Cardiac septum (tissue), 1 donor: ENCODE measurements at places on chromosomes 5 and 9. TPM values are rescaled to one million over a fixed set of nuclear protein-coding genes. Genes with fewer than 3 reads are reported as not detected.

FOXD4L6 gene
- not detected for total RNA-seq

GRCh38 chr9:128945798-128946501 lies 1.5 kb downstream of the DOLK start:
- DNase-seq: no peak

DNA sequence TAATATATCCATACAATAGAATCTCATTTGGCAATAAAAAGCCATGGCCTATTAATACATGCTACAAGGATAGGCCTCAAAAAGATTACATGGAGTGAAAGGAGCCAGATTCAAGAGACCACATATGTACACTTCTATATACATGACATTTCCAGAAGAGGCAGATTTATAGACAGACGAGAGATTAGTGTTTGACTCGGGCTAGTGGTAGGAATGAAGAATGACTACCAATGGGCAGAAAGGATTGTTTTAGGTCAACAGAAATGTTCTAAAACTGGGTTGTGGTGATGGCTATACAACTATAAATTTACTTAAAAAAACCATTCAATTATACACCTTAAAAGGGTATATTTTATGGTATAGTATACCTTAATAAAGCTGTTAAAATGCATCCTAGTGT lies 41.9 kb downstream of the SETX start:
- DNase-seq: no peak

GRCh38 chr9:110619831-110620230 lies 40.3 kb upstream of the SVEP1 start:
- DNase-seq: no peak

RNF44 gene
- 25.4 TPM for total RNA-seq

DNA sequence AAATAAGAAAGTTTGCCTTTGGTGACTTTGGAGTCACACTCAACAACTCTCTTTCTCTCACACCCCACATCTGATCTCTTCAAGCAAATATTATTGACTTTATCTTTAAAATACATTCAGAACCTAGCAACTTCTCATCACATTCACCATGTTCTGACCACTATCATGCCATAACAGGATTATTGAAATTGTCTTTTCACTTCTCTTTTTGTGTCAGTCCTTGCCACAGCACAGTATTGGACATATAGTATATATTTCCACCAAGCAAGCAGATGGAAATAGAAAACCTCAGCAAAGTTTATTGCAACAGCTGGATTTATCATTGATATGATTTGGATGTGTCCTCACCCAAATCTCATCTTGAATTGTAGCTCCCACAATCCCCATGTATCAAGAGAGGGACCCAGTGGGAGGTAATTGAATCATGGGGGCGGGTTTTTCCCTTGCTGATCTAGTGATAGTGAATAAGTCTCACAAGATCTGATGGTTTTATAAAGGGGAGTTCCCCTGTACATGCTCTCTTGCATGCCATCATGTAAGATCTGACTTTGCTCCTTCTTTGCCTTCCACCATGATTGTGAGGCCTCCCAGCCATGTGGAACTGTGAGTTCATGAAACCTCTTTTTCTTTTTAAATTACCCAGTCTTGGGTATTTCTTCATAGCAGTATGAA lies 26.9 kb upstream of the ITGA1 start:
- DNase-seq: no peak

EPB41L4A gene
- 18.0 TPM for total RNA-seq

DUSP1 gene
- 49.9 TPM for total RNA-seq

GRCh38 chr9:135056541-135056940 lies 30.9 kb upstream of the OLFM1 start:
- no peak for DNase-seq

GRCh38 chr5:124263680-124264491 lies 482.6 kb downstream of the ZNF608 start:
- DNase-seq: no peak

OR13J1 gene
- total RNA-seq: not detected

DNA sequence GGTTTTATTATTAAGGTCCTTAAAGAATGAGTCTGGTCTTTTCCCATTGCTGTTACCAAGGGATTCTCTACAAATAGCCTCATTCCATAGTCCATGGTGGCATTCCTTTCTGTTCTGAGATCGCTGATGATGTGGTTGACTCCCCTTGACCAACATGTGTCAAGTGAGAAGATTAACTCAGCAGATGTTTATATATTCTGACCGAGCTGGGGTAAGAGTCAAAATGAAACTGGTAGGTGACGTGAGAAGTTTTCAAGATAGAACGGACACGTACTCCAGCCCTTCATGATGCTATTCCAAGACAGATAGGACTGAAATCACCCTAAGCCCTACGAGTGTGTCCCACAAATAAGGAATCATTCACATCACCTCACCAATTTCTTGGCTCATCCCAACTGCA lies 155.5 kb upstream of the WWC1 start:
- DNase-seq: no peak

CCDC192 gene
- not detected for total RNA-seq

- no peak for DNase-seq
These were observed 127.6 kb downstream of the PAX5 start for GRCh38 chr9:36906492-36906891.

DNA sequence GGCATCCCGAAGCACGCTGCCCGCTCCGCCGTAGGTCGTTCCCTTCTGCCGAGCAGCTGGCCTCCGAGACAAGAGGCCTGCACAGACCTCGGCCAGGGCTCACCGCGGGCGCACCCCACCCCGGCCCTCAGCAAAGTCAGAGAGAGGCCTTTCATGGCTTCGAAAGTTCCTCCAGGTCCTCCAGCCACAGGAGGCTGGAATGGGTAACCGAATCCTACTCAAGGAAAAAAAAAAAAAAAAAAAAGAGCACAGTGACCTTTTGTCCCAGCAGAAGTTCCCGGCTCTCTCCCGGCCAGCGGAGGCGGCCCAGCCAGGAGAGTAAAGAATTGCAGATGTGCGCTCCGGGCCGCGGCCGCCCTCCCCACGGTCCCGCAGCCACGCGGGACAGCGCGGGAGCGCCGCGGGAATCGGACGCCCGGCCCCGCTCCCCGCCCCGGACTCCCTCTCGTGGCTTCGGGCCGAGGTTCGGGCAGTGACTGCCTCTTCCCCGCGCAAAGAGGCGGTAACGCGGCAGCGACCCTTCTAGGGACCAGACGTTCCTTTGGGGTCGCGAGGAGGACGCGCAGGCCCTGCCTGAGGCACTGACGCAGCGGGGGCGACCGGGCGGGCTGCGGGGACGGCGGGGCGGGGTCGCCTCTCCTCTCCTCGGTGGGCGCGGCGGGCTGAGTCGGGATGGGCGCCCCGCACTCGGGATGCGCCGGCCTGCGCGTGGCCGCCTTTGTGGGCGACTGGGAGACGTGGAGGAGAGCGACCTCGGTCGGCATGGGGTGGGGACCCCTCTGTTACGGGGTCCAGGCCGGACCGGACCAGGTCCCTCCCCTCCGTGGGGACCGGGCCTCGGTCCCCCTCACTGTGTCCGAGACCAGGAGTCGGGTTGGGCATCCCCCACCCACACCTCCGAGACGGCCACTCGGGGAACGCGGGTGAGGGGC lies 754 bp downstream of the GFPT2 start:
- no peak for DNase-seq

- DNase-seq: no peak
These were observed 96.6 kb downstream of the GALNT10 start for GRCh38 chr5:154287136-154287535.

DNA sequence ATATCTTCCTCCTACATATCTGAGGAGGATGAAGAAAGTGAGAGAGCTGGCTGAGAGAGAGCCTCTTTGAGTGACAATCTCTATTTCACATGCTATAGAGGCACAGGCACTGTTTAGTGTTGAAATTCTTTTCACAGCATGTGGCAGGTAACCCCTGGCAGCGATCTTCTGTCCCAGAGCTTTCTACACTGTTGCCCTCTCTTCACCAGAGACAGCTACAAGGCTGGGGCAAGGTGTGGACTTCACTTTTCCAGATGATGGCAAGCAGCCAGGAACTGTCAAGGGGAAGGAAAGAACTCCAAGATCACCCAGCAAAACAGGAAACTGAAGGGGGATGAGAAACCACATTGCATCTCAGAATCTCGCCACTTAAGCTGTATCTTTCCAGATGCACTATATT lies 205.2 kb downstream of the CAAP1 start:
- no peak for DNase-seq

- no peak for DNase-seq
These were observed 32.9 kb upstream of the JADE2 start for GRCh38 chr5:134492568-134492967.

HOMER1 gene
- 67.4 TPM for total RNA-seq

IRF1 gene
- total RNA-seq: 19.9 TPM

- DNase-seq: peak; percentile 7
These were observed 55.4 kb upstream of the PPARGC1B start for GRCh38 chr5:149674686-149675085.

PHF2 gene
- total RNA-seq: 24.5 TPM

- DNase-seq: no peak
These were observed 400.3 kb downstream of the ARHGEF28 start for GRCh38 chr5:74026310-74026709.

DNA sequence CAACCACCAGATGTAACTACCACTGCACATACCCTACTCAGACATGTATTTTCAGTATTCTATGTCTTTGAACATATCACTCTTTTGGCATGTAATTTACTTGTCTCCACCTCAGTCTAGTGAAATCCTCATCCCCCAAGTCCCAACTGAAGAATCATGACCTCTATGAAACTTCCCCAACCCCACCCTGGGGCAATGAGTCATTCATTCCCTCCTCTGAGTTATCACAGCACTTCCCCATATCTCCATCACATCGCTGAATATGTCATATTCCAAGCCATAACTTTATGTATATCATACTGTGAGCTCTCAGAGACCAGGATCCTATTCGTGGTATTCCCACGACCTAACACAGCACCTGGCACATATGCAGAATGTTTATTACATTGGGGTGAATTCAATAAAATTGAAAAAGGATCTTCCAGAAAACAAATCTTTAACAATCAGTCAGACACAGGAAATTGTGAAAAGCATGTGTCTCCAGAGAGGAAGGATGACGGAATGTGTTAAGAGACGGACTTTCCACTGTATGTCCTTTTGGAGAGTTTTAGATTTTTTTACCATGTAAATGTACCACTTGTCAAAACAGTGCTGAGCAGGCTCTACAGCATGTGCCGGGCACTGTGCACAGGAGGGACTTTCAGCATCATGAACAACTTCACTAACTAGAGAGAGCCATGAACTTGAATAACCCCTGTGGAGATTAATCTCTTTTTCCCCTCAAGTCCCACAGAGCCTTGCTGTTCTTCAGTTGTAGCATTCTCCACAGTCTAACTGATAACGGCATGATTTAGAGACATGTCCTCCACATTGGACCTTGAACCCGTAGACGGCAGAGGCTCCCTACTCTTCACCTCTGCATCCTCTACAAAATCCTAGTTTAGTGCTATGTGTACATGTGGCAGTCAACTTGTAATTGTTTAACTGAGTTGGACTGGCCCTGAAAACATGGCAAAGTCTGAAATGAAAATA lies 213.5 kb downstream of the GLIS3 start:
- no peak for DNase-seq

IL9 gene
- total RNA-seq: not detected

DNA sequence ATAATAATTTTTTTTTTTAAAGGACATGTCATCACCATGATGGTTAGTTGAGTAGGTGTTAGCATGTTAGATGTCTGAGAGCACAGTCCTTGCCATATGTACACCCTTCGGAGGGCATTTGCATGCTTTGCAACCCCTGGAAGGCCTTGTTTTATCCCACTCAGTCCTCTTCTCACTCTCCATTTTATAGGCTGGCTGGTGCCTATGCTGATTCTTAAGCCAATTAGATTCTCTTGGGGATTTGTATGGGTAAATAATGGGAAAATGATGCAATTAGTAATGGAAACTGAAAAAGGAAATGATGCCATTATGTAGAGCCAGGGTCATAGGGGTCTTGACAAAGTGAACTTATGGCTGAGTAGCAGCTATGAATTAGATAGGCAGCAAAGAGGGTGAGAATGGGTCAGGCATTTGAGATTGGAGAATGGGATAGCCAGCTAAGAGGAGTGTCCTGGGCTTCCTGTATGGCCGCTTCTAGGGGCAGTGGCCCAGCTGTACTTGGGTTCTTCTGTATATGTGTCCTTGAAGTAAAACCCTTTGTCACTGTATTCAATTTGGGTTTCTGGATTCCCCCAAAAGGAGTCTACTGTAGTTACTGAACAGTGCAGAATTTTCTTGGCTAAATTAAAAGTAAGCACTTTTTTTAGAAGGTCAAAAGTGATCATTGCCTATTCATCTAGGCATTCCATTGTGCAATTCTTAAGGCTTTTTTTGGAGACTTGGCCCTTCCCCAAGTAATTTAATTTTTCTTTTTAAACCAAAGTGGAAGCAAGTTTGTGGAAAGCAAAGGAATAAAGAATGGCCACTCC lies 31.6 kb downstream of the LRRTM2 start:
- no peak for DNase-seq

DNA sequence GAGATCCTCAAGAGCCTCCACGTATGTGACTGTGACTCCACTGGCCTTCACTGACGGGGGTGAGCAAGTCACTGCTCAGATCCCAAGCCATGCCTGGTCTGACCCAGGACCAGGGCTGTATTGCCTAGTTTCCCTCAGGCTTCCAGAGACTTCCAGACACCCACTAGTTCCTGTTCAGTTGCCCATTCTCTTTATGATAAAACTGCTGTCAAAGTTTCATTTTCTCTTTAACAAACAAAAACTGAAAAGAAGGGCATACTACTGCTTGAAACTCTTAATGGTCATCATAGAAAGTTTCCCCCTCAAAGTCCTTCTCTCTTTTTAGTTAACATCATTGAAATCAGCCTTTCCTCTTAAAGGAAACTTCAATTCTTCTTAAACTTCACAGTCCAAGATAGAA lies 105.7 kb upstream of the GHR start:
- no peak for DNase-seq

- DNase-seq: no peak
These were observed 47.8 kb upstream of the TGFBR1 start for GRCh38 chr9:99056886-99057664.

DBH gene
- not detected for total RNA-seq

GCNT1 gene
- total RNA-seq: 2.0 TPM

LHX3 gene
- total RNA-seq: not detected
